ENCODE measurements at places on chromosomes 7 and 10. TPM values are rescaled to one million over a fixed set of nuclear protein-coding genes. Genes with fewer than 3 reads are reported as not detected.

BMPER gene
- total RNA-seq = 5.2 TPM

DNA sequence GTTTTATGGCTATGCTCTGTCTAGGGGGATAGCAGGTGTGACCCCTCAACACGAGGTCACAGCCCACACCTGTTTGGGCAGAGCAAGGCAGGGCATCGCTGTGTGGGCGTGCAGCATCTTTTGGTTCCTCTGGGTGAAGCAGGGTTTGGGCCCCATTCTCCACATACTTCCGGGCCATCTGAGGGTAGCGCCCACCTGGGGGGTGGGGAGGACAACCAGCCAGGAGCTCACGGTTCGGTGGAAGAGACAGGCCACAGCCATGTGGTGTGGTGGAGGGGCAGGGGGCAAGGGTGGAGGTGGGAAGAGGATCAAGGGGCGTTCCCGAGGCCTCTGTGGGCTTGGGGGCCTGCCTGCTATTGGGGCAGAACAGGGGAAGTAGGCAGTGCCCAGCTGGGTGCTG lies 2.4 kb downstream of the SH2B2 start:
- H3K27ac ChIP-seq = no peak overlapping the region
- H3K27me3 ChIP-seq = no peaks in the 10 kb centered on the region
- peaks cover 44% of the 10 kb centered on the region for H3K4me1 ChIP-seq
- H3K4me3 ChIP-seq = no peak overlapping the region

DNA sequence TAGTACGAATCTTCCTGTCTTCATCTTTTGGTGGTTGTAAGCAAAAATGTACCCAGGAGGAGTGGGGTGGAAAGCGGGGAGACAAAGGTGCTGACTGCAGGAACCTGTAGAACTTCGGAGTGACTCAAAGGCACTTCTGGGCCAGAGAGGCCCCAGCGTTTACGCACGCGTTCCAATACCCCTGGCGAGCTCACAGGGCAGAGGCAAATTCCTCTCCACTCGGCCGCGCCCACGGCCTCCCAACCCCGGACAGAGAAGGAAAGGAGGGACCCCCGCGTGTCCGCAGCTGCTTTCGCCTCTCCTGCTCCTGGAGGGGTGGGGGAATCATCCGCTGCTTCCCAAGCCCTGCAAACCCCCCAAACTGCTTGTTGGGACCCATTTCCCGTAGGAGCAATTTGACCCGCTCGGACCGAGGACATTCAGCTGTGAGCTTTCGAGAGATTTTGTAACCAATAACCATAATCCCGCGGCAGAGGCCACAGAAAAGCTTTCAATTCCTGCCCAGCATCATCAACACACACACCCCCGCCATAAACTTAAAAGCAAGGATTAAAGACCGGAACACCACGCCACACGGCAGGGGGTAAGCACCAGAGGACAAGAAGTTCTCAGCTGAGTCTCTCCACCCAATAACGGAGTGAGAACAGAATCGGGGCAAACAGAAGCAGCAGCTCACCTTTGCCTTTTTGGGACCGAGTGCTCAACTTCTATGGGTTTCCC lies 2.3 kb downstream of the IGF2BP3 start:
- H3K36me3 ChIP-seq = no peaks in the 10 kb centered on the region
- peaks cover 16% of the 10 kb centered on the region for H3K27me3 ChIP-seq
- H3K4me3 ChIP-seq = no peak overlapping the region
- no peak overlapping the region for H3K27ac ChIP-seq
- no peak for DNase-seq
- peaks cover 38% of the 10 kb centered on the region for H3K4me1 ChIP-seq

DNA sequence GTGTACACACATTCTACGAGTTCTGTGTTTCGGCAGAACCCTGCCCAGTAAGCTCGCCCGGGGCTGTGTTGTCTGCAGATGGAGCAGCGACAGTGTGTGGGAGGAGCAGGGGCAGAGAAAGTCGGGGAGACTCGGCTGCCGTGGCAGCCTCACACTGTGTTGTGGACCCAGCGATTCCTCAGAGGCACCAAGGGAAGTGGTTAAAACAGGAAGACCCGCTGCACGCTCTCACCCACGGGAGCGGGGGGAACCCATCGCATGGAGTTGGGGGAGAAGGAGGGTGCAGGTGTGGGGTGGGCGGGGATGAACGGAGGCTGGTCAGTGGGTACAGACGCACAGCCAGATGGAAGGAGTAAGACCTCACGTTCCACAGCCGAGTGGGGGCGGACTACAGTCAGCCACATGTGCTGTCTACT lies 250.2 kb downstream of the ELFN1 start:
- DNase-seq = no peak
- no peak overlapping the region for H3K27ac ChIP-seq
- no peaks in the 10 kb centered on the region for H3K27me3 ChIP-seq
- no peaks in the 10 kb centered on the region for H3K36me3 ChIP-seq
- peaks cover 31% of the 10 kb centered on the region for H3K4me1 ChIP-seq

DNA sequence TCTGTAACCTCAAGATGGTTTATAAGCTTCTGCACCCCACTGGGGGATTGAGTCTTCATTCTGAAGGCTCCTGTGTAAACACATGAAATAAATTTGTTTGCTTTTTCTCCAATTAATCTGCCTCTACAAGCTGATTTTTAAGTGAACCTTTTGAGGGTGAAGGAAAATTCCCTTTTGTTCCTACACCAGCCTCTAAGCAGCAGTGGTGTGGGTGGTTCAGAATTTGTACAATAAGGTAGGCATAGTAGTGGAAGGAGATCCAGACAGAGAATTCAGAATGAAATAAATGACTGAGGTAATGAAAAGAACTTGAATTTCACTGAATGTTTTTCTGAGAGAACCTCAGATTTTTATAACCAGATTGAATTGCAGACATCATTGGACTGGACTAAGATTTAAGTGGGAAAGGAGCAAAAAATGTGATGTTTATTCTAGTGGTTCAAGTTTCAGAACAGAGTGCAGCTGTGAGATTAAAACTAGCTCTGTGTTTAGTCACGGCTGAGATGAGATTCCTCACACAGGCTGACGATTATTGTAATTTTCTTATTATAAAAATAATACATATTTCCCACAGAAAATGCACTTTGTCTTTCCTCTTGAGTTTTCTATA lies 1162.2 kb downstream of the TYW1 start:
- no peak for DNase-seq
- no peaks in the 10 kb centered on the region for H3K36me3 ChIP-seq
- H3K4me3 ChIP-seq = no peak overlapping the region
- no peaks in the 10 kb centered on the region for H3K4me1 ChIP-seq

DNA sequence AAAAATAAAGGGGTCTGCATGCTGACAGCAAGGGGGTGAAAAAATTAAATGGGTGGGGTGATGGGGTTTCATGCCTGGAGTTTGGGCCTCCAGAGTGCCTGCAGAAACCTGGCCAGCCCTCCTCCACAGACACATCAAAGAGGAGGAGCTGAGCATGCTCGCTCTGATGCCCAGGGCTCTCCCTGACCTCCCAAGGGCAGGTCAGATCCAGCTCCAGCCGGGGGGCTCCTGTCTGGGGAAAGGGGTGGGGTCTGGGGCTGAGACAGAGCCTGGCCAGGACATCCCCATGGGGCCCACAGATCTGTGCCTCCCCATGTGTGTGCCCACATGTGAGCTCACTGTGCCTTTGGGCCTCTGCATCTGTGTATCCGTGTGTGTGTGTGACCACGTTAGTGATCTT lies 915 bp upstream of the CALHM1 start:
- no peak overlapping the region for H3K27ac ChIP-seq
- H3K27me3 ChIP-seq = no peaks in the 10 kb centered on the region
- no peak overlapping the region for H3K4me3 ChIP-seq
- no peaks in the 10 kb centered on the region for H3K4me1 ChIP-seq
- no peaks in the 10 kb centered on the region for H3K36me3 ChIP-seq

- peak overlapping the region; percentile 30 for H3K27ac ChIP-seq
- no peaks in the 10 kb centered on the region for H3K27me3 ChIP-seq
- no peak for DNase-seq
These were observed 314.5 kb upstream of the SEMA3C start for GRCh38 chr7:81233208-81233940.

DNA sequence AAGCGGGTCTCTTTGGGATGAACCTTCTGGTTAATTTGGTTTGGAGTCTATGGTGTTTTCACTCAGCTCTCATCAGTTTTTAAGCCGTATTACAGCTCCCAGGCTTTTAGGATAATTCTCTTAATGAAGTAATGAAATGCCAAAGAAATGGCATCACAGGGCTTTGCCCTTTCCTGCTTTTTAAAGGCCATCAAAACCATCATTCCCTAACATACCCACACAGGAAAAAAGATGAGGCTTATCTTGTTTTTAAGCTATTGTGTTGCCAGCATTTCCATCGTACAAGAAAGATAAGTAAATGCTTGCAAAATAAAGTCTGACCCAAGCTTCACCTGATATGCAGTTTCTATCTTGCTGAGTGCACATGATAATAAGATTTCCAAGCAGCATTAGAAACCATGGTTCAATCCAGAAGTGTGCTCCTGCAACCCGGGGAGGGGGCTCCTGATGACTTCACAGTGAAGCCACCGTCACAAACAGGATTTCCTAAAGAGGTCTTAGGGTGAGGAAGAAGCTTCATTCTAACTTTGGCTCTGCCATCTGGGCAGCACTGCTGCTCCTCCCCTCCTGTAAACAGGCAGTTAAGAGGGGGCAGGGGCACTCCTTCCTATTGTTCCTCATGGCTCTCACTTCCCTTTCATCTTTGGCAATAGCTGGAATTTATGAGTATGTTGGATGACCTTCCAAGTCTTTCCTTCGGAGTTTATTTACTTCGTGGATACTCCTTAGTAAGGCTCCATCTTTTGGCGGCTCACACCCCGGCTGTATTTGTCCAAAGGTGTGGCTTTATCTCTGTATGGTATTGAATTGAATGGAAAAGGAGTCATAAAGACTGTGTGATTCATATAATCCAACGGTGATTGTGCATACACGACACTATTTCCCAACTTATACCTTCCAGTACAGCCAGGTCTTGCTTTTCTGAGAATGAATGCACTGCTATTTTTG lies 55.2 kb upstream of the FAM133B start:
- H3K4me3 ChIP-seq = no peak overlapping the region
- no peaks in the 10 kb centered on the region for H3K27me3 ChIP-seq
- no peak for DNase-seq
- H3K27ac ChIP-seq = no peak overlapping the region
- peaks cover 44% of the 10 kb centered on the region for H3K4me1 ChIP-seq

DNA sequence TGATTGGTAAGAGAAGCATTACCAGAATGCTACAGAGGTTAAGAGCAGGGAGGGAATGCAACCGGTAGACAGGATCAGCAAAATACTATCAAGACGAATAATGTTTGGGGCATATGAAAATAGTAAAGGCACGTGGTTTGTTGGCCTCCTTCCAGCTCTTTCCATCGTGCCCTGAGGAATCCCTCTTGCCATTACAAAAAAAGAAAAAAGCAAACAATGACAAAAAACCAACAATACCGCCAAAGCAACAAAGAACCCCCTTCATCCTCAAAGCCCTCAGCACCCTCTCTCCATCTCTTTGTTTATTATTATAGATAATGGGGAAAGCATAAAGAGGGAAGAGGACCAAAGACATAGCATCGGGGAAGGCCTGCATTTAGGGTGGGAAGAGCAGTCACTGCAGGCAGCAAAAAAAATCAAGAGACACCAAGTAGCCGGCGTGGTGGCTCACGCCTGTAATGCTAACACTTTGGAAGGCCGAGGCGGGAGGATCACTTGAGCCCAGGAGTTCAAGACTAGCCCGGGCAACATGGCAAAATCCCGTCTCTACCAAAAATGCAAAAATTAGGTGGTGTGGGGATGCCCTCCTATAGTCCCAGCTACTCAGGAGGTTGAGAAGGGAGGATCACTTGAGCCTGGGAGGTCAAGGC lies 78.0 kb downstream of the HIP1 start:
- H3K36me3 ChIP-seq = no peaks in the 10 kb centered on the region
- H3K4me1 ChIP-seq = no peaks in the 10 kb centered on the region
- DNase-seq = no peak
- no peak overlapping the region for H3K4me3 ChIP-seq
- no peak overlapping the region for H3K27ac ChIP-seq

DNA sequence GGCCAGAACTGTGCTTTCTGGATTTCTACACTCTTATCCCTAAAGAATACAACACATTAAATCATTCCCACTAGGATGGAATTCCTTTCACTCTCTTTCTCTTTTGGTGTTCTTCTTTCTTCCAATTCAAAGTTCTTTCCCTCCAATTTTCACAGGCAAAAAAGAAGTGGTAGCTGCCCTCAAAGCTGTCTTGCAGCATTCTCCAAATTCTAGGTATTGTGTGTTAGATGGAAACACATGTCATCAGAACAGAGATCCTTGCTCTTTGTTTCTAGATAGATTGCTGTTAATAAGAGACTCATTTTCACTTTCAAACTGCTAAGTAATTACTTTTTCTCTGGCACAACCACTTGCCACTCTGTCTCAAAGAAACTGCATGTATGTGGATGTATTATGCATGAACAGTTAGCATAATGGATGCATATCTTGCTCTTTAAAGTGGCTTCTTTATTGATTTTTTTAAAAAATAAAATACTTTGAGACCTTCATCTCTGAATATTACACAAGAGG lies 31.0 kb downstream of the SHTN1 start:
- no peak for DNase-seq
- no peak overlapping the region for H3K27ac ChIP-seq
- no peaks in the 10 kb centered on the region for H3K36me3 ChIP-seq
- H3K27me3 ChIP-seq = no peaks in the 10 kb centered on the region
- no peaks in the 10 kb centered on the region for H3K4me1 ChIP-seq
- no peak overlapping the region for H3K4me3 ChIP-seq
